Omental fat pad (tissue), 4 donors: ENCODE measurements at places on chromosomes 2 and 18. TPM values are rescaled to one million over a fixed set of nuclear protein-coding genes. Genes with fewer than 3 reads are reported as not detected.

DNA sequence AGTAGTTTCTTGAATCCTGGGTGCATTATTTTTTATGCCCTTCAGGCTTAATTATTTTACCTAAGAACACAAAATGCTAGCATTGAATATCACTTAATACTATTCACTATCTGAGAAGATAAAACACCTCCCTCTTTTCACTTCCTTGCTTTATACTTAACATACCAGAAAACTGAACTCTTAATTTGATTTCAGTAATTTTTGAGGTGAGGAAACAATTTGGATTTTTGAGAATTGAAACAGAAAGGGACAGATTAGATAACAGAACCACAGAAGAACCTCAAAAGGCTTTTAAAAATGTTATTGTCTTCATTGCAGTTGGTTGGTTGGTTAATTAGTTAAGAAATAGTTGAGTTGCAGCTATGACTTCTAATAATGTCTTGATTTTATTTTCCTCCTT is 69.5 kb downstream of the GPD2 start:
- no peak for DNase-seq

- no peak for DNase-seq
Observed at GRCh38 chr2:60432035-60432601, 121.3 kb downstream of the BCL11A start.

Gene ASIC4
- total RNA-seq: not detected

DNA sequence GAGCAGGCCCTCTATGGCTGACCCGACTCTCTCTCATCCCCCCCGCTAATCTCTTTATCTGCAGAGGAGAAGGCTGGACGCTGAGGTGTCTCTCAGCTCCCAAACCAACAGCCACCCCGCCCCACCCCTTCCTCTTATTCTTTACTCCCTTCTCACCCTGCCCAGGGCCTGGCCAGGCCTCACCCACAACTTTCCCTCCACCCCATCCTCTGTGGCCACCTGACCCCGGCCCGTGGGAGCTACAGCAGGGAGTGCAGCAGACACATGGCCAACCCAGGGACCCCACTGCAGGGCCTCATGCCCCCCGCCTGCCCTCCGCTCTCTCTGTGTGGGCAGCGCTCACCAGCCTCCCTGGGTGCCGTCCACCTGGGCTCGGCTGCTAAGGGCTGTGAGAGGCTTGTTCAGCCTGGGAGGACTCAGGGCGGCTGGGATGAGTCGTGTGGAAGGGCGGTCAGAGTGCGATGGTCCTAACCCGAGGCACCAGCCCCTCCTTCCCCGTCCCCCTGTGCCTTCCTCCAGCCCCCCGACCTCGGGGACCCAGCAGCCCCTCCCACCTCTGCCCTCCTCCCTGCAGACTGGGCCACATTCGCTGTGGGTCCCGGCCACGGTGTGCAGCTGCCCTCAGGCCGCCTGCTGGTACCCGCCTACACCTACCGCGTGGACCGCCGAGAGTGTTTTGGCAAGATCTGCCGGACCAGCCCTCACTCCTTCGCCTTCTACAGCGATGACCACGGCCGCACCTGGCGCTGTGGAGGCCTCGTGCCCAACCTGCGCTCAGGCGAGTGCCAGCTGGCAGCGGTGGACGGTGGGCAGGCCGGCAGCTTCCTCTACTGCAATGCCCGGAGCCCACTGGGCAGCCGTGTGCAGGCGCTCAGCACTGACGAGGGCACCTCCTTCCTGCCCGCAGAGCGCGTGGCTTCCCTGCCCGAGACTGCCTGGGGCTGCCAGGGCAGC is 6.8 kb downstream of the NEU4 start:
- no peak for DNase-seq

DNA sequence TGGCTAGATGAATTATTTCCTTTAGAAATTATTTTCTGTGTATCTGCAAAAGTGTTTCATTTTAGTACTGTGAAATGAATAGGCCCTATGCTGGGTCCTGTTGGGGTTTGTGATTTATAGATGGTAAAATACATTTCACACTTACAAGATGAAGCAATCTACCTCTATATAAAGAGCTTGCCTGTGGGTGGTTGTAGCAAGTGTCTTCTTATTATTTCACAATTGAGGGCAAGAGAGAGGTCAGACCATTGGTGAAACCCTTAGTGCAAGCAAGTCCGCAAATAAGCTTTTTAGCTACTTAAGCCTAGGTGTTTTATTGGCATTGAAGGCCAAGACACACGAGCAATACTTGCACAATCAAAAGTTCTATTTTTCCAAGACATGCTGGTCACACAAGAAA is 153.1 kb downstream of the FMNL2 start:
- no peak for DNase-seq

GRCh38 chr2:74399785-74400184 is 19.7 kb upstream of the DCTN1 start:
- DNase-seq: no peak

DNA sequence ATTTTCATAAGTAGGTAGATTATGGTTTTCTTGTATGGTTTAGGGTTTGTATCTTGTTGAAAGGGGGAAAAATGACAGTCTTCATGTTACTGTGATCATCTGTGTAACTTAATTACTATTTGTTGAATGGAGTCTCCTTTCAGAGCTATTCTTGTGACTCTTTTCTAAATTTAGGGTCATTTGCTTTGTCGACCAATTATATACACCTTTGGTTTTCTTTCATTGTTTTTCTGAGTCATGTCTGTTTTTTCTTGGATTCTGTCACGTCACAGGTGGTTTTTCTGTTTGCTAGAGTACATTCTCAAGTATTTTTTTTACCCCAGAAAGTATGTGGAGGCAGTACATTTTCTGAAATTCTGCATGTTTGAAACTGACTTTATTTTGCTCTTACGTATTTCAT is 43.8 kb upstream of the DYSF start:
- no peak for DNase-seq

Gene AKAIN1
- not detected for total RNA-seq

GRCh38 chr2:85504778-85505261 is 34.1 kb upstream of the MAT2A start:
- peak; percentile 47 for DNase-seq

GRCh38 chr18:671405-671804 is 14.0 kb downstream of the TYMS start:
- DNase-seq: no peak

GRCh38 chr2:112540906-112541305 is 1.4 kb upstream of the POLR1B start:
- DNase-seq: no peak
